ENCODE measurements at places on chromosomes 5 and 9. TPM values are rescaled to one million over a fixed set of nuclear protein-coding genes. Genes with fewer than 3 reads are reported as not detected.

Gene NOXA1
- polyA plus RNA-seq: 14.9 TPM

GRCh38 chr5:15606197-15606596, 106.2 kb downstream of the FBXL7 start:
- H3K27me3 ChIP-seq: no peaks in the 10 kb centered on the region
- no peak overlapping the region for H3K27ac ChIP-seq
- peaks cover 4% of the 10 kb centered on the region for H3K4me1 ChIP-seq
- H3K4me3 ChIP-seq: no peak overlapping the region
- H3K36me3 ChIP-seq: no peaks in the 10 kb centered on the region

- no peak overlapping the region for H3K27ac ChIP-seq
- no peak for DNase-seq
- no peaks in the 10 kb centered on the region for H3K36me3 ChIP-seq
- no peaks in the 10 kb centered on the region for H3K27me3 ChIP-seq
Measured at GRCh38 chr9:20331095-20331685, 291.1 kb downstream of the MLLT3 start.

GRCh38 chr9:94182532-94182931, 76.6 kb upstream of the ZNF169 start:
- peaks cover 9% of the 10 kb centered on the region for H3K36me3 ChIP-seq
- H3K27ac ChIP-seq: peak overlapping the region; percentile 49
- no peaks in the 10 kb centered on the region for H3K27me3 ChIP-seq
- H3K4me3 ChIP-seq: no peak overlapping the region
- no peak for DNase-seq
- no peaks in the 10 kb centered on the region for H3K4me1 ChIP-seq

- H3K4me1 ChIP-seq: peaks cover 4% of the 10 kb centered on the region
- no peaks in the 10 kb centered on the region for H3K27me3 ChIP-seq
- H3K27ac ChIP-seq: no peak overlapping the region
Measured at GRCh38 chr9:15189481-15189880, 117.5 kb downstream of the TTC39B start.

DNA sequence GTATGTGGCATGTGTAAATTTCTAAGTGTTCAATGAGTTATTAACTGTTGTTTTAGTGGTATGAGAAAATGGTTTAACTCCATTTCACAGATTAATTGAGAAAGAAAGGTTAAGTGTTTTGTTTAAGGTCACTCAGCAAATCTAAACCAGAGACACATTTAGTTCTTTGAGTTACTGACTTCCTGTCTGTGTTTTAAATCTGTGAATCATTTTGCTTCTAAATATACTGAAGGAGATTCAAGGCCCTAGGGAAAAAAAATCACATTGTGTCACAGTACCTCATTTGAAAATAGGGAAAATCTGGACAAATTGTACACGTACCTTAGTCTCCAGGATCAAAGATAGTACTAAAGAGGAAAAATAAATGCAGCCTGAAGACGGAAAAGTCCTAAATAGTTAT, 368.2 kb downstream of the TMEM161B start:
- H3K4me3 ChIP-seq: no peak overlapping the region
- H3K27ac ChIP-seq: no peak overlapping the region
- no peak for DNase-seq
- no peaks in the 10 kb centered on the region for H3K4me1 ChIP-seq
- no peaks in the 10 kb centered on the region for H3K36me3 ChIP-seq

- no peak overlapping the region for H3K27ac ChIP-seq
- no peaks in the 10 kb centered on the region for H3K27me3 ChIP-seq
- H3K36me3 ChIP-seq: no peaks in the 10 kb centered on the region
- DNase-seq: no peak
Measured at GRCh38 chr9:69190863-69191181, 16.7 kb downstream of the TJP2 start.

Gene MLANA
- polyA plus RNA-seq: not detected

DNA sequence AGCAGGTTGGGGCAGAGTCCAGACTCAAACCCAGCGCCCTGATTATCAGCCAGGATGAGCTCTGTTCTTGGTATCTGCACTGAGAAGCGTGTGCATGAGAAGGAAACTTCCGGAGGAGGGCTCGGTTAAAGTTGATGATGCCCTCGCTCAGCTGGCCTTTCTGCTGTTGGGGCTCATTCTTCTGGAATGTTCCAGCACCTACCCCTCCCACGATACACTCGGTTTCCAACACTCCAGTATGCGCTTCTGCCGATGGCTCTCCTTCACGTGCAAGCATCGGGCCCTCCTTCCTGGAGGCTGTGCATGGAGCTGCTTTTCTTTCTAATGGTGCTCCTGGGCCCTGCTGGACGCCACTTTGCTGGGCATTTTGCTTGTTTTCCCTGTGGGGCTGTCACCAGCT, 134.0 kb downstream of the RXRA start:
- H3K4me3 ChIP-seq: no peak overlapping the region
- no peaks in the 10 kb centered on the region for H3K27me3 ChIP-seq
- no peaks in the 10 kb centered on the region for H3K36me3 ChIP-seq
- H3K27ac ChIP-seq: no peak overlapping the region

Data from cardiac muscle cell (in vitro differentiated cells and primary cell).